ENCODE measurements at places on chromosomes 11 and 22. TPM values are rescaled to one million over a fixed set of nuclear protein-coding genes. Genes with fewer than 3 reads are reported as not detected.

Gene VPREB1
- total RNA-seq, result not detected

Gene AQP11
- total RNA-seq, result 1.2 TPM

Gene SCGB1A1
- total RNA-seq, result not detected

- H3K4me3 ChIP-seq, result no peak overlapping the region
- no peaks in the 10 kb centered on the region for H3K4me1 ChIP-seq
- H3K36me3 ChIP-seq, result peaks cover 54% of the 10 kb centered on the region
- DNase-seq, result no peak
- H3K27me3 ChIP-seq, result no peaks in the 10 kb centered on the region
- H3K27ac ChIP-seq, result no peak overlapping the region
Observed at GRCh38 chr22:19455585-19456370, 8.3 kb upstream of the C22orf39 start.

DNA sequence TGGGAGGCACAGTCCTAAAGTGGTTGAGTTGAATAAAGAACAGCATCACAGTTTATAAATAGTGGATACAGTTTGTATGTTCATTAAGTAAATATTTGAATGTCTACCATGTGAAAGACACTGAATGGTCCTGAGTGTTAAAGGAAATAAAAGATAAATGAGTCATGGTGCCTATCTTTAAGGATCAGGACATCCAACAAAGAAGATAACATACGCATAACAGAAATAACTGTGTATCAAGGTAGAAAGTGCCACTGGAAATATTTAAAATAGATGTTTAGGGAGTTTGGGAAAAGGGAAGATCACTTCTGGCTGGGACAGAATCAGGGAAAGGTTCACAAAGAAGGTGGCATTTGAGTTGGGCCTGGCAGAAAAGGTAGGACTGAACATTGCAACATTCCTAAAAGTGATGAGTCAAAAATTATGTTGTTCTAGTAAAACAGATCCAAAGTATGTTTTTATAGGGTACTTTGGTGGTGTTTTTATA is 41.5 kb downstream of the CSTPP1 start:
- no peak for DNase-seq
- H3K4me1 ChIP-seq, result peaks cover 12% of the 10 kb centered on the region
- H3K4me3 ChIP-seq, result no peak overlapping the region
- H3K27me3 ChIP-seq, result no peaks in the 10 kb centered on the region
- no peaks in the 10 kb centered on the region for H3K36me3 ChIP-seq

DNA sequence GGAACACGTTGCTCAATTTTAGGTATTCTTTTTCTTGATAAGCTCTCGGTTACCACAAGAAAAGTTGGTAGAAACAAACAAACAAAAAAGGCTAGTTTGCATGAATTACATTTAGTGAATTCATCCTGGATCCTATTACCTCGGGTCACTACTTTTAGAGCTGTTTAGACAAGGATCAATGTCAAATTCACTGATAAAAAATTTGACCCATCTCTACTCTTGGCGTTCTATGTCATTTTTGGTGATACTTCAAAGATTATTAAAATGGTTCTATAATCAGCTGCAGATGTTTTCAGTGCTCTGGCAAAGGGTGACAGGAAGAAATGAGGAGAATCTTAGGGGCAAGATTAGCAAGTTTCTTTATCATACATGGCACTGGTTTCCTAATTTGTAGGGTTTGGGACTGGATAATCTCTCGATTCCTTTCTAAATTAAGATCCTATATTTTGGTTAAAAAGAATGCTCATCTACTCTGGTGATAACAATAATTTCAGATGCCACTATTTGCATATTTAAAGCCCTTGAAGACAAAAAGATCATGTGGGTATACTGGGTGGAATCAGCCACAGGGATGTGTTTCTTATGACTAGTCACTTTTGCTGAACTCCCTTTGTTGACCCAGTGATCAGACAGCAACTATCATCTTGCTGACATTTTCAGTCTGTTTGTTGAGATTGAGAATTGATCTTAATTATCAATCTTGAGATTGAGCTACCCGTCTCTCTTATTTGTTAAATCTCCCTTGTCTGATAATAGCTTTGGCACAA is 442.9 kb downstream of the AASDHPPT start:
- no peaks in the 10 kb centered on the region for H3K36me3 ChIP-seq
- H3K27ac ChIP-seq, result no peak overlapping the region
- H3K4me3 ChIP-seq, result no peak overlapping the region
- no peaks in the 10 kb centered on the region for H3K27me3 ChIP-seq

DNA sequence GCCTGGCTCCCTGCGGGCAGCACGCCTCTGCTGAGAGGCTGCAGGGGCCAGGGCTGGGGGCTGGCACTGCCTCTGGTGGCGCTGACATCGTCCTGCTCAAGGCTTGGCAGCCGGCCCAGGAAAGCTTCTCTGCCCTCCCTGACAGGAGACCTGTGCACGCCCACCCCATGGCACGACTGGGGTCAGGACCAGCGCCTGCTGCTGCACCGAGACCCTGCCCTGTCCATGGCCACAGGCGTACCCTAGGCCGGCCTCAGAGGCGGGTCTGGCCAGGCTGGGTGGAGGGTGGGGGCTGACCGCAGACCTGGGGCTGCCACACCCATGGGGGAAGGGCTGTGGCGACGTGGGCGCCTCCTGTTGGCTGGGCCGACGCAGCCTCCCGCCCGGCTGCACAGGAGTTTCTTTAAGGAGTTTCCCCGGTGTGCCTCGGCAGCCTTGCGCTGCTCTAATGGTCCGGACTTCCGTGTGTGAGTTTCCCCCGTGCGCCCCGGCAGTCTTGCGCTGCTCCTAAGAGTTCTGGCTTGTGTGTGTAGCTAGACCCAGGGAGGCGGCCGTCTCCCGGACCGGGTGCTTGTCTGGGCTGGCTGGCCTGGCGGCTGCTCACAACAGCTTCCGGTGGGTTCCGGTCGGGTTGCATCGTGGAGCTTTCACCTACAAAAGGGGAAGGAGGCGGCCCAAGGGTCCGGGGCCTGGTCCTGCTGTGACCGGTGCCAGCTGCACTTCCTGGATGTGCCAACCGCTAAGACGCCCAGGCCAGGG is 4.6 kb downstream of the TRABD start:
- H3K4me3 ChIP-seq, result peak overlapping the region; percentile 23
- H3K4me1 ChIP-seq, result peaks cover 21% of the 10 kb centered on the region
- no peak overlapping the region for H3K27ac ChIP-seq
- peaks cover 6% of the 10 kb centered on the region for H3K36me3 ChIP-seq

DNA sequence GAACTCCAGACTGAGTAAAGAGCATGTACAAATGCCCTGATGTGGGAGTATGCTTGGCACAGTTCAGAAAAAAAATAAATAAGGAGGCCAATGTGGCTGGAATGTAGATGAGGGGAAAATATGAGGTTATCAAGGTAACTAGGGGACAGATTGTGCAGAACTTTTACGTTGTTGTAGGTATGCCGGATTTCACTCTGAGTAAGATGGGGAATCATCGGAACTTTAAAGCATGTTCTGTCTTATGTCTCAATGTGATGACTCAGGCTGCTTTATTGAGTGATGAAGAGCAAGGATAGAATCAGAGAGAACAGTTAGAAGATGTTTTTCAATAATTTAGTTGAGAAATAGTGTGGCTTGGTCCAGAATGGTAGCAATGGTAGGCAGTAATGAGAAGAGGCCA is 130.4 kb downstream of the C11orf87 start:
- H3K4me1 ChIP-seq, result no peaks in the 10 kb centered on the region
- no peak for DNase-seq
- H3K4me3 ChIP-seq, result no peak overlapping the region
- H3K27me3 ChIP-seq, result no peaks in the 10 kb centered on the region
- H3K36me3 ChIP-seq, result no peaks in the 10 kb centered on the region
- no peak overlapping the region for H3K27ac ChIP-seq

GRCh38 chr11:10930972-10931760 is 73.3 kb upstream of the ZBED5 start:
- DNase-seq, result no peak
- peak overlapping the region; percentile 70 for H3K4me3 ChIP-seq
- no peak overlapping the region for H3K27ac ChIP-seq
- H3K27me3 ChIP-seq, result peaks cover 11% of the 10 kb centered on the region

DNA sequence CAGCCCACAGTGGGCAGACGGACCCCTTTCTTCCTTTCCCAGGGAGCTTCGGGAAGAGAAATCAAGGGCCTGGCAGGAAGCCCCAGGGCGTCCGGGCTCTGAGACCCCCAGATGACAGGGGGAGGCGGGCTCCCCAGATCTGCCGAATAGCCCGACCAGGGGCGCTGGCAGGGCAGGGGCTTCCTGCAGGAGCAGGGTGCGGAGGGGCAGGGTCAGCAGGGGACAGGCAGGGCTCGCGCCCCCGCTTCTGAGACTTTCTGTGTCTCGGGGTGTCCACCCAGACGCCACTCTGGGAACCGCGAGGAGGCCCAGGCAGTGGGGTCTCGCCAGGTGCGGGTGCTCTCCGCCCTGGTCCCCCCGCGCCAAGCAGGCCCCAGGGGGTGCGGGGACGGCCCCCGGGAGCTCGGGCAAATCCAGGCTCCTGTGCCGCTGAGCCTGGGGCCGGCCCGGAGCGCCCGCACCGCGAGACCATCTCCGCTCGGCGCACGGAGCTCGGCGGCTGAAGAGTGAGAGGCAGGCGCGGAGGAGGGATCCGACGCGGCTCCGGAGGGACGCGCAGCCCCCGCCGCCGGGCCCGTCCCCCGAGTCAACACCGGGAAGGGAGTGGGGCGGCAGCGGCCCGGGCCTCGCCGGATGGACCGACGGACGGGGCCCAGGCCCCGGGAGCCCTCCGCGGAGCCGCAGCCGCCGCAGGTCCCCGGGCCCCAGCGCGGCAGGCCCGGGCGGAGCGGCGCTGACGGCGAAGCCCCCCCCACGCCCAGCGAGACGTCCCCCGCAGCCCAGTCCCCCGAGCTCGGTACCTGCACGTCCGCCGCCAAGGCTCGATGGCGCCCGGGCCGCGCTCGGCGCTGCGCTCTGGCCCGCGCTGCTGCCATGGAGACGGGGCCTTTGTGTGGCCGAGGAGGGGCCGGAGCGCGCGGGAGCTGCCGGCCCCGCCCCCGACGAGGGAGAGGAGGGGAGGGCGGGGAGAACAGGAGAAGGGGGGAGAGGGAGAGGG is at the start of gene PLXNB2:
TSS of gene PLXNB2 (minus strand) at position 894 of the 997 bp plus-strand sequence. CDS start 17,062 bp downstream, outside the sequence.
- H3K4me1 ChIP-seq, result peaks cover 3% of the 10 kb centered on the region
- H3K36me3 ChIP-seq, result no peaks in the 10 kb centered on the region
- no peak for DNase-seq

- no peaks in the 10 kb centered on the region for H3K4me1 ChIP-seq
- no peak overlapping the region for H3K27ac ChIP-seq
- no peak for DNase-seq
- no peak overlapping the region for H3K4me3 ChIP-seq
- H3K27me3 ChIP-seq, result no peaks in the 10 kb centered on the region
Observed at GRCh38 chr11:10526974-10527918, 13.7 kb downstream of the RNF141 start.

DNA sequence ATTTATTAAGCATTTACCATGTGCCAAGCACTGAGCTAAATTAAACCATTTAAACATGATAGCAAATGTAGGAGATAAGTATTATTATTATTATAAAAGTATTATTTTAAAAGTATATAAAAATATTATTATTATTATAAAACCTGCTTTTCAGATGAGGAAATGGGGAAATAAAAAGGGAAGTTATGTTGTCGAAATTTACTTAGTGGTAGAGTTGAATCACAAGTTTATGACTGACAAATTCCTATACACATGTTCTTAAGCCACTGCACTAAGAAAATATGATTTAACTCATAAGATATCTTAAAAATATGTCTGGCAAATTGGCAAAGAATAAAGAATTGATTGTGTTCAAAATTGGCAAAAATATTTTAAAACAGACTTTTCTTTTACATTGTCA is 53.8 kb downstream of the CASP12 start:
- no peak for DNase-seq
- no peak overlapping the region for H3K4me3 ChIP-seq
- H3K36me3 ChIP-seq, result no peaks in the 10 kb centered on the region
- H3K27ac ChIP-seq, result no peak overlapping the region
- H3K4me1 ChIP-seq, result no peaks in the 10 kb centered on the region

DNA sequence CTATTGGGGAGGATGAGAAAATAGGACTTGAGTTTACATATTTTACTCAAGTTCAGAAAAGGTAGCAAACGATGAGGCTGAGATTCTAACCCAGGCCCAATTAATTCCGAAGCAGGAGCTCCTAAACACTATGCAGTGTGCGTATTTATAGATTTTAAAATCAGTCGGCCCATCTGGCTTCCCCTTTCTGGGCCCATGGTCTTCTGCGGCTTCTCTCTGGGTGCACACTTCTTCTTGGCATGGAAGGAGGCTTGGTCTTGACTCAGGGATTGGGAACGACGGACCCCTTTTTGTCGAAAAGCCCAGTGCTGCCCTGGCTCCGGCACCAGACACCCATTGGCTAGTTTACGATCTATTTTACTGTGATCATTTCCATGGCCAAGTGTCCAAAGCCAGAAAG is 1433.8 kb downstream of the BRD1 start:
- no peak overlapping the region for H3K27ac ChIP-seq
- H3K4me1 ChIP-seq, result peaks cover 4% of the 10 kb centered on the region
- DNase-seq, result no peak
- H3K36me3 ChIP-seq, result no peaks in the 10 kb centered on the region
- no peaks in the 10 kb centered on the region for H3K27me3 ChIP-seq
- no peak overlapping the region for H3K4me3 ChIP-seq

GRCh38 chr11:79427611-79428327 is 13.1 kb downstream of the TENM4 start:
- H3K27me3 ChIP-seq, result no peaks in the 10 kb centered on the region
- no peaks in the 10 kb centered on the region for H3K4me1 ChIP-seq
- no peak overlapping the region for H3K27ac ChIP-seq
- H3K36me3 ChIP-seq, result no peaks in the 10 kb centered on the region
- no peak overlapping the region for H3K4me3 ChIP-seq
- no peak for DNase-seq

DNA sequence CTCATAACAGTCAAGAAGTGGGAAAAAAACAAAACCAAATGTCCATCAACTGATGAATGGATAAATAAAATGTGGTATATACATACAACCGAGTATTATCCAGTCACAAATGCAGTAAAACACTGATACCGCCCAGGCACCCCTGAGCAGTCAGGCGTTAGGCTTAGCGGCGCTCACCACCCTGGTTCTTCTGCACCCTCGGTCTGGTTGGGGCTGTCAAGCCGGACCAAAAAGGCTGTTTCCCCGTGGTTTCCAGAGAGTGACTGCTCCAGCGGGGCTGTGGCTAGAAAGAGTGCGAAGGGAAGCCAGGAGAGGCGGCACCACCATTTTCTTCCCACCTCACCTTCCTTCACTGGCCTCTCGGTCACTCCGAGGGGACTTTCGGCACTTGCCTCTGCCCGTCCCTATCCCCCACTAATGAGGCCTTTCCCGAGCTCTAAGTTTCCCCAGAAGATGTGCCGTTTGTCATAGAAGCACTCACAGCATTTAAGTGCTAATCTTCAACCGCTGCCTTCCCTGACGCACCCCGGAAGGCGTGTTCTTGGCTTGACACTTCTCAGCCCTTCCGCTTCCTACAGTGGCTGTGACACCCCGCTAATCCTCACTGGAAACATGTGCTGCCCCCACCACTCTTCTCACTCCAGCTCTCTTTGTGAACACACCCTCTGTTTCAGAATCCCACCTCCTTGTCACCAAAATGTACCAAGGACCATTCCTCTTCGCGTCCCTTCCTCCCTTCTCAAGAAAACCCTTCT is 42.4 kb downstream of the FCHSD2 start:
- H3K4me3 ChIP-seq, result no peak overlapping the region
- no peak overlapping the region for H3K27ac ChIP-seq
- peaks cover 3% of the 10 kb centered on the region for H3K4me1 ChIP-seq
- no peaks in the 10 kb centered on the region for H3K36me3 ChIP-seq
- no peak for DNase-seq
